Endothelial cell of umbilical vein (primary cell): ENCODE measurements at places on chromosomes 4 and X. TPM values are rescaled to one million over a fixed set of nuclear protein-coding genes. Genes with fewer than 3 reads are reported as not detected.

- DNase-seq: no peak
Measured at GRCh38 chr4:104486716-104487504, 7.8 kb downstream of the CXXC4 start.

Gene CDX4
- not detected in 2 replicates for total RNA-seq

DNA sequence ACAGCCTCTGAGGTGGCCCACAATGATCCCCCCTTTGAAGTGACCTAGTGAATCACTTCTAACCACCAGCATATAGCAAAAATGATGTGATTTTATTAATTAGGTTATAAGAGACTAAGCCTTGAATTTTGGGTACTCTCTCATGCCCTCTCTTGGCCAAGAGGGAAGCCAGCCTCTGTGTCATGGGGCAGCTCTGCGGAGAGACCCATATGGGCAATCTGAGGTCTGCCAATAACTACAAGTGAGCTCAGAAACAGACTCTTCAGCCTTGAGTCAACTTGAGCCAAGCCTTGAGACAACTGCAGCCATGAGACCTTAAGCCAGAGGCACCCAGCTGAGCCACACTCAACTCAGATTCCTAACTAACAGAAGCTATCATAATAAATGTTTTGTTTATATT lies 45.7 kb downstream of the MANBA start:
- DNase-seq: no peak

GRCh38 chr4:135186002-135186401 lies 984.4 kb upstream of the PABPC4L start:
- no peak for DNase-seq

Gene SLC9A7
- 7.5 and 10.4 TPM in 2 replicates for total RNA-seq

Gene BEX4
- 28.0 and 30.3 TPM in 2 replicates for total RNA-seq

DNA sequence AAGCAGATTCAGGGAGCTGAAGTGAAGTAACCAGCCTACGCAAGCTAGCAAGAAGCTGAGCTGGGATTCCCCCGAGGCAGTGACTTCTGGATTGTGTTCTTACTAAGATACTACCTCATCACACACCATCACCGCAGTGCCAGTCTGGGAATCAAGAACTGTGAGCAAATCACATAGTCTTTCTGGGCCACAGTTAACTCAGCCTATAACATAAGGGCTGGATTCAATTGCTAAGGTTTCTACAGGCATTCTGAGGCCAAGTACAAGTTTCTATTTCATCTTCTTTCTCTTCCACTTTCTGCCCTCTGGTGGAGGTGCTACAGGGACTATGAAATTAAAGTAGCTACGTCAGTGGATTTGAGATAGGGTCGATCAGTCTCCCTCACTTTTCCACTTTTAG lies 1.4 kb upstream of the CORIN start:
- DNase-seq: no peak

Gene MAGEA2
- total RNA-seq: not detected in 2 replicates

Gene NALF2
- not detected in 2 replicates for total RNA-seq

Gene STK26
- 3.7 and 5.2 TPM in 2 replicates for total RNA-seq

DNA sequence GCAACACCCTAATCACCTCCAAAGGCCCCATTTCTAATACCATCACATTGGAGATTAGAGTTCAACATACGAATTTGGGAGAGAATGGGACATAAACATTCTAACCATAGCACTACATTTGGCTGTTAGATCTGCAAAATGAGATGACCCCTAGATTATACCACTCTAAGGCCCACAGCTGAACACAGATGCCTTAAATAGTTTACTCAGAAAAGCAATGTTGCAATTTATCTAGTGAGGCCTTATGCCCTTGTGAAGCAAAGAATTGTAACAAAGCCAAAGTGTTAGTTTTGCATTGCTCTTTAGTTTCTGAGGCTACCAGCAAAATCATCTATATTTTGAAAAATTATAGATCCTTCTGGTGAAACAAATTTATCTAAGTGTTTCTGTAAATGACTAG lies 31.6 kb upstream of the ARHGEF6 start:
- DNase-seq: no peak
